Nephron progenitor cell (in vitro differentiated cells): ENCODE measurements at places on chromosomes 6 and 20.

DNA sequence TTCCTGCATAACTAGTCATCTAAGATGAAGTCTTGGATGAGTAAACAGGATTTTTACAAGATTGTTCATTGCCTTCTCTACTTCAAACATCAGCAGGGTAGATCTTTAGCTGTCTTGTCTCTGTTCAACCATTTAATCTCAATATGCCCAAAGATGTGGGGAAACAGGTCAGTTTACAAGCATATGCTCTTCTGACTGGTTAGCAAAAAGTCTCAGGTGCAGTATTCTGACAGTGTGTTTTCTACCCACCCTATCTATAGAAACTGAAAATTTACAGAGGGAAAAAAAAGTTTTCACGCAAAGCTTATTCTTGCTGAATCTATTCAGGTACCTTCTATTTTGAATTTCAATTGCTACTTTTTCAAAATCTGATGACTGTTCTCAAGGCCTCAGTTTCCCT is 29.0 kb downstream of the MAP3K5 start:
- H3K4me3 ChIP-seq = no peak overlapping the region
- H3K36me3 ChIP-seq = no peaks in the 10 kb centered on the region
- H3K4me1 ChIP-seq = peaks cover 18% of the 10 kb centered on the region
- H3K27me3 ChIP-seq = peaks cover 7% of the 10 kb centered on the region
- H3K27ac ChIP-seq = no peak overlapping the region
- DNase-seq = no peak

DNA sequence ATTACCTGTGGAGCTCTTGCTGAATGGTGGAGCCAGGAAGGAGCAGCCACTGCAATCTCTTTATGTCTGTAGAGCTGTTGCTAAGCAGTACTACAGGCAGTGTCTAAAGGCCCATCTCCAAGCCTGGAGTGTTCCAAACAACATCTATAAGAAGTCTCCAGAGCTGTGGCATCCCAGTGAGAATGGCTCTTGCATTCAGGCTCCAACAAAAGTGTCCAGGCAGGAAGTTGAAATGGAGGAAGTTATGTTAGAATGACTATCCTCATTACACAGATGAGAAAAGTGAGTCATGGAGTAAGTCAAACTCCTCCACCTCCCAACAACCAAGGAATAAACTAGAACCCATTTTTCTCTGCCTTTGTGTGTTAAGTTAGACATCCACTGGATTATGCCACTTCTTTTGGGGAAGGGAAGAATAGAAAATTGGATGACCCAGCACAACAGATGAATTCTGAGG is 288.5 kb upstream of the STXBP5 start:
- H3K27ac ChIP-seq = no peak overlapping the region
- peaks cover 26% of the 10 kb centered on the region for H3K4me1 ChIP-seq
- H3K27me3 ChIP-seq = peaks cover 2% of the 10 kb centered on the region
- DNase-seq = no peak
- no peaks in the 10 kb centered on the region for H3K36me3 ChIP-seq

- peaks cover 9% of the 10 kb centered on the region for H3K36me3 ChIP-seq
- no peak overlapping the region for H3K4me3 ChIP-seq
- no peak for DNase-seq
- no peak overlapping the region for H3K27ac ChIP-seq
Observed at GRCh38 chr20:50532221-50532620, 22.0 kb downstream of the PTPN1 start.

- no peak overlapping the region for H3K27ac ChIP-seq
- H3K36me3 ChIP-seq = no peaks in the 10 kb centered on the region
- peak overlapping the region; percentile 80 for H3K4me3 ChIP-seq
- H3K4me1 ChIP-seq = peaks cover 16% of the 10 kb centered on the region
- H3K27me3 ChIP-seq = peaks cover 79% of the 10 kb centered on the region
Observed at GRCh38 chr20:35225319-35226125, 968 bp upstream of the MMP24 start.
